ENCODE measurements at places on chromosomes 3 and 15.

DNA sequence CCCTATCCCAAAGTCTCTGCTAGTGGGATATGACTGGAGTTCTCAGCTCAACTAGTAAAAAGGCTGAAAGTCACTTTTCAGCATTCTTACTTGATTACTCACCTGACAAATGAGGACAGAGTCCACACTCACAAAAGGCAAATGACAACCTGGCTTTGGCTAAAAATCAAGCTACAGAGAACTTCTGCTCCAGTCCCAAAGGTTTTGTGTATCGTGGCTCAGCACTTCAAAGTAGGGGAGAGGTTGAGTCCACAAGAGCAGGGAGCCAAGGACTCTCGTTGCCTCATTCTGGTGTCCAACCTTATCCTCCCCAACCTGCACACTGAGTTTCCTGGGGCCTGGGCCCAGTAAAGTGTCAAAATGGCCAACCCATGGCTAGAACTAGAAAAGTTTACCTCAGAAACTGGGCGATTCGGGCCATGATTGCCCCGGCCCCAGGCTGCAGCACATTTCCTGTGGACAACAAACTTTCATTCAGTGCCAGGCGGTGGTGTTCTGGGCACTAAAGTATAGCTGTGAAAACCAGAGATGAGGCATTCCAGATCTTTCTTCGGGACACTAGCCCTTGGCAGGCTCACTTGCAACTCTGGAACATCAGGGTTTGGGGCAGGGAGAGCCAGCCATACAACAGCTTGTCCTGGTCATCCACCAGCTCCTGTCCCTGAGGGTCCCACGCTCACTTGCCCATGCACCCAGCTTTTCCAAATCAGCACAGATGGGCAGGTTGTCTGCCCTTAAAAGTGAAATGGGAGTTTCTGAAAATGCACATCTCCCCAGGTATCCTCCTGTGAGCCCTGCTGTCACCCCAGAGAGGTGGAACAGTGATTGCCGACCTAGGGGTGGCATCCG, 3.1 kb downstream of the ACAA1 start:
- no peak for ATAC-seq

DNA sequence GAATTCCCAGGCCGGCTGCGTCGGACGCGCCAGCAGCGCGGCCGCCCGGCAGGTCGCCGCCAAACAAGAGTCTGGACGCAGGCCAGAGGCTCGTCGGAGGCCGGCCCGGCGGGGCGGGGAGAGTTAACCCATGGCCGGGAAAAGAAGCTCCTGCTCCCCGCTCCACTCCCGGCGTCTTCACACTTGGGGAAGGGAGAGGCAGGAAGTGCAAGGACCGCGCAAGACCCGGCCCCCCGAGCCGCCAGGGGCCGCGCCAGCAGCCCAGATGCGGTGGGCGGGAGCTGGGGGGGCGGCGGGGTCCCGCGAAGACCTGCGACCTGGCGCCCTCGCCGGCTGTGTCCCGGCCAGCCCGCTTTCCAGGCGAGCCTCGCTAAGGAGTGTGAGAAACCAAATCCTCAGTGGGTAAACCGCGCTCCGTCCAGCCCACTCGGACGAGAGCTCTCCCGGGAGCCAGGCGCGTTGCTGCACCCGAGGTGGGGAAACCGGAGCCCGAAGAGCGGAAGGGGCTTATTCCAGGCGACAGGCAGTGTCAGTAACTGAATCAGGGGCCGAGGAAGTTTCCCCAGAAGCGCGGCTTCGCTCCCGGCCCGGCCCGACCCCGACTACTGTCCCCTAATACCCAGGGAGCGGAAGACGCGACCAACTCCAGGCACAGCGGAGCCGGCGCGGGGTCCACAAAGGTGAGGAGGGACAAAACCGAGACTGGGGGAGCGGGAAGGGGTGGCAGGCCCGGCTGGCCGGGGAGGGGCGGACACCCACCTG, 721 bp downstream of the ADAMTS7 start:
- peak; percentile 11 for ATAC-seq

GRCh38 chr3:129992781-129993180, 18.3 kb downstream of the TRH start:
- ATAC-seq = no peak

- ATAC-seq = no peak
Measured at GRCh38 chr3:81951636-81952035, 190.2 kb upstream of the GBE1 start.

DNA sequence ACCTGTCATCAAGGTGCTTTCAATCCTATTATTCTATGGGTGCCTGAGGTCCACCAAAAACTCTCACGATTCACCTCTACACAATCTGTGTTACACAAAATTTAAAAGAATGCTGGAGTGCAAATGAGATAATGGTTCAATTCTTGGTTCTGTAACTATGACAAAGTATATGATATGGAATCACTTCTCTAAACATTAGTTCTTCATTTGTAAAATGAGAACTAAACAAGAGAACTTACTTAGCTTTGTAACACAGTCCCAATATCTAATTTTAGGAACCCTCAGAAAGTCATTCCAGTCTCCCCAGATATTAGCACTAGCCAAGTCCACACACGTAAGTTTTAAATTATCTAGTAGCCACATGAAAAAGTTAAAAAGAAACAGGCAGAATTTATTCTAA, 111.5 kb downstream of the TBL1XR1 start:
- ATAC-seq = no peak

- no peak for ATAC-seq
Measured at GRCh38 chr3:99365979-99366378, 272.4 kb upstream of the COL8A1 start.

GRCh38 chr3:123081718-123082369, 15.0 kb downstream of the PDIA5 start:
- no peak for ATAC-seq

DNA sequence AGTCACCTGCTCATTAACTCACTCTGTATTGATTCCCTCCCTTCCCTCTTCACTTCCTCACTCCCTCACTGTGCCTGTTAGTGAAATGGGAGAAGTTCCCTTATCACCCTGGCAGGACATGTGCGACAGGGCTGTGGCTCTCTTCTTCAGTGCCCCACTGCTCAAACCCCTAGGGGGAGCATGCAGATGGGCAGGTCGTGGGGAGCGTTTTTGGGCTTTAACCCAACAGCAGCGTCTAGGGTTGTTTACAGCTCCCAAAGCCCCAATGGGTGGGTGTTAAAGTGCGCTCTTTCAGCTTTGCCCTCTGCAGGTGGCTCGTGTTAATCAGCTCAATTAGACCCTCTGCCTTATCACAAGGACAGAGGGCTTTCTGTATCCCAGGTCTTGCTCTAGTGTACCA, 447.8 kb upstream of the PROK2 start:
- no peak for ATAC-seq

GRCh38 chr3:46901061-46901460, 23.5 kb downstream of the PTH1R start:
- ATAC-seq = no peak

DNA sequence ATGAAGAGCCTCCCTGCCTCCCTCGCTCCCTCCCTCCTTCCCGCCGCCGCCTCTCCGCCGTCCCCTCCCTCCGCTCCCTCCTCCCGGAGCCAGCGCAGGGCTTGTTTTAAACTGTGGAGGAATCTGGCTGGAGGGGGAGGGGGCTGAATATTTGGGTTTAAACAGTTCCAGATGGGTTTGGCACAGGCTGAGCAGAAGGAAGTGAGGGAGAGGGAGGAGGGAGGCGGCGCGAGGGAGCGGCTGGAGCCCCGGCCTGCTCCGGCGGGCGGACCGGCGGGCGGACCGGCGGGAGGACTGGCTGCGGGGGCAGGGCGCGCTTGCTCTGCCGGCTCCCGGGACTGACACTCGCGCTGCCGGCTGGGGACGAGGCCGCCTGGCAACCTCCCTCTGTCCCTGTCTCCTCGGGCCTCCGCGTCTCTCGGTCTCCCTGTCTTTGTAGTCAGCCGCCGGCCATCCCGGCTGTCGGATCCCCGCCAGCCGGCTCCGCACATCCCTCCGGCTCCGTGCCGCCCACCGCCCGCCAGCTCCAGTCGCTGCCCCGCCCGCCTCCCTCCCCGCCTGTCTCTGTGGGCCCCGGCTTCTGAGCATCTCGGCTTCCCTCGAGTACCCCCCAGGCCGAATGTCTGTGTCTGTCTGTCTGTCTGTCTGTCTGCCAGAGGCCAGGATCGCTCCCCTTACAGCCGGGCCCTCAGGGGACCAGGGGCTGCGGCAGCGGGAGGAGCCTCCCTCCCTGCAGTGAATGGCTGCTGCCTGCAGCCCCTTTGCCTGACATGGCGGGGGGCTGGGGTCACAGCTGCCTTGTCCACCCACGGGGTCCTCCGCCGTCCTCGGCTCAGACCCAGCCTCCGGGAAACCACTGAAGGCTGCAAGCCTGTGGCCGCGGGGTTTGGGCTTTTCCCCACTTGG, 7.6 kb downstream of the EPHB3 start:
- ATAC-seq = peak; percentile 46
